ENCODE measurements at places on chromosomes 12 and 14. TPM values are rescaled to one million over a fixed set of nuclear protein-coding genes. Genes with fewer than 3 reads are reported as not detected.

Gene APOF
- not detected for total RNA-seq

Gene TCTN2
- 6.3 TPM for total RNA-seq

Gene FLRT2
- 82.5 TPM for total RNA-seq

Gene ITFG2
- total RNA-seq = 30.1 TPM

Gene TPCN1
- total RNA-seq = 80.4 TPM

- no peak for DNase-seq
Measured at GRCh38 chr12:43131301-43131700, 420.7 kb downstream of the ADAMTS20 start.

- DNase-seq = no peak
Measured at GRCh38 chr14:22334627-22335026, 254.4 kb downstream of the DAD1 start.

GRCh38 chr12:104712477-104712876 lies 245.6 kb downstream of the SLC41A2 start:
- no peak for DNase-seq

- DNase-seq = no peak
Measured at GRCh38 chr14:65019944-65020566, 33.4 kb downstream of the FNTB start.

- no peak for DNase-seq
Measured at GRCh38 chr14:77390188-77390587, 13.0 kb downstream of the SAMD15 start.

GRCh38 chr12:69095765-69096477 lies 143.4 kb upstream of the CPSF6 start:
- no peak for DNase-seq

DNA sequence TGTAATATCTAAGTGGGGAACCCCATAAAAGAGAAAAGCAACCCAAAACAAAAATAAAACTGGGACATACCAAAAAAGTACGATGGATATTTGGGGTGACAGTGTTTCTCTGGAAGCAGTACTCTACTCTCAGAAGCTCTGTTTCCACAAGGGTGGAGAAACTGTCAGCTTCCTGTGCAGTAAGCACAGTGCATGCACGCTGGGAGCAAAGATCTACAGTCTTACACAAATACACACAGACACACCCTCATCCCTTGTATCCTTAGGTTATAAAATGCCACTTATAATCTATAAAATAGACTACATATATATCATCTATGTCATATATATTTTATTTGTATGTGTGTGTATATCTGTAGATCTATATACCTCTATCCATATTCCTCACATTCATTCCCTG lies 225.8 kb upstream of the SOX5 start:
- DNase-seq = no peak

DNA sequence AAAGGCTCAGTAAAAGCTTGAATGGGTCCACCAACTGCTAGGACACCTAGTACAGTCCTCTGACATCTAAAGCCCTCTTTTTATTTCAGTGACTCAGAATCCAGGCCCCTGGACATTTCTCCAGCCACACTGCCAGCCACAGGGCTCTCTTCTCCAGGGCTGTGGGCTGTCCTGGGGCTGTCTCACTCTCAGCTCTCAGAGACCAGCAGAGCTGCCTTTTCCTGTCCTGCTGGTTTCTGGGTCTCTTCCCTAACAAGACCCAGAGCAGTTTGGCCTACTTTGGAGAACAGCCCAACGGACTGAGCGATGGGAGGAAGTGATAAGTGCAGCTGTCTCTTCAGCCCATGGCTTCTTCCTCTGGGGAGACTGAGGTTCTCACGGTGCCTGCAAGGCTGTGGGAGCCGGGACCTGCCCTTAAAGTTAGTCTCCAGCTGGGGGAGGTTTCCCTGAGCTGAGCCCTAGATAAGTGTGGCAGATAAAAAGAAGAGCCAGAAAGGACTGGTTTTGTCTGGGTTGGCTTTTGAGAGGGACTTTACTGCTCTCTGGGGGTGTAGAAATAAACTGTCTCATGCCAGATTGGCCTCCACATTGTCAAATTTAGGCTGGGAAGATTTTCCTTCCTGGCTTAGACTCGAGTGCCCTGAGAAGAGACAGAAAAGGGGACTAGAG lies 979.8 kb downstream of the VRK1 start:
- DNase-seq = no peak

DNA sequence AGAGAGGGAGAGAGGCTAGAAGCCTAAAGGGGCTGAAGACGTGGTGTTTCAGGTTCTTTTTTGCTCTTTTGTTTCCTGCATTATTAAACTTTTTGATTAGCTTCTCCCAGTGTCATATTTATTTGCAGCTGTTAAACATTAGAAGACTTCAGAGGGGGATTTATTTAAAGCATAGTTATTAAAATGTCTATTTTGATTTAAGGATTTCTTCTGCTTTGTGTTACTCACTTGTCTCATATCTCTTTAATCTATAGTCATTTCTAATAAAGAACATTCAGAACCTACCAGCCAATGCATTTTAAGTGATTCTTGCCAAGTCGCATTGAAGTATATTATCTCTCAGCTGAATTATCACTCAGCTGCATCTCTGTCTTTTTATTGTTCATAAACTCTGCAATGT lies 152.0 kb upstream of the DYRK2 start:
- DNase-seq = no peak

GRCh38 chr14:53231171-53231570 lies 78.0 kb upstream of the DDHD1 start:
- DNase-seq = no peak

GRCh38 chr12:46659032-46659650 lies 166.7 kb downstream of the SLC38A4 start:
- no peak for DNase-seq

DNA sequence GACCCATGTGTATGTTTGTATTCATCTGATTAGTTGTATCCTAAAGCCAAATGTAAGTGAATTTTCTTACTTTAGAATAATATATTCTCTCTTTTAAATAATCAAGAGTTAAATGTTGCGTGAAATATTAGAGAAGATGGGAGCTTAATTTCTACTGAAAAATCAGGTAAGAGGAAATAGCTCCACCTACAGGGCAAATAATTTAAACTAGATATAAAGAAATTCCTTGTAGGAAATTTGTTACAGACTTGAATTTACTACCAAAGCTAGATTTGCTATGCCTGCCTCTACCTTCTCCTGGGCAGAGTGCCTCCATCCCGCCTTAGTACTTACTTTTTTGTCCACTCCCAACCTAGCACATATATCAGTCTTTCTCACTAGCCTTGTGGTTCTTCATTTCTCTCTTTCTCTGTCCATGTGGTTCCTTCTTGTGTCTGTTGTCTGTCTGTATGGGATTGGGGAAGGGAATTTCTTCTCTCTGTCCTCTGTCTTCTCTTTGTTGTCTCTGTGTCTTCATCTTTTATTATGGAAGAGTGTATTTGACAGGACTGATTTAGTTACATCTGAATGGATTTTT lies 44.7 kb downstream of the PALS1 start:
- no peak for DNase-seq

DNA sequence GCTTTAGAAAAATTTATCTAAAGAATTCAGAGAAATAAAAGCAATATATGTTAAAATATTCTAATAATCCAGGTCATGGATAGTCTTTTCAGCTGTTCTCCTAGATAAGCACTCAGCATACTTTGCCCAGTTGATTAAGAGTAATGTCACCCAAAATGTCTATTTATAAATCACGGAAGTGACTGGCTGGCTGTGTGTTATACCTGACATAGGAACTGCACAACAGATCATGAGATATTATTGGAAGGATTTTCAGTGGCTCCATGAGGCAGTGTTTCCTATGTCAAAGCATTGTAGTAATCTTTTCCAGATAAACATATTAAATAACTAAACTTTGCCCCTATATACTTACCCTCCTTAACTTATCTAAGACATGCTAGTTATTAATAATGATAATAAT lies 128.8 kb downstream of the ITPR2 start:
- DNase-seq = no peak

- no peak for DNase-seq
Measured at GRCh38 chr14:57161583-57162234, 107.0 kb downstream of the EXOC5 start.

DNA sequence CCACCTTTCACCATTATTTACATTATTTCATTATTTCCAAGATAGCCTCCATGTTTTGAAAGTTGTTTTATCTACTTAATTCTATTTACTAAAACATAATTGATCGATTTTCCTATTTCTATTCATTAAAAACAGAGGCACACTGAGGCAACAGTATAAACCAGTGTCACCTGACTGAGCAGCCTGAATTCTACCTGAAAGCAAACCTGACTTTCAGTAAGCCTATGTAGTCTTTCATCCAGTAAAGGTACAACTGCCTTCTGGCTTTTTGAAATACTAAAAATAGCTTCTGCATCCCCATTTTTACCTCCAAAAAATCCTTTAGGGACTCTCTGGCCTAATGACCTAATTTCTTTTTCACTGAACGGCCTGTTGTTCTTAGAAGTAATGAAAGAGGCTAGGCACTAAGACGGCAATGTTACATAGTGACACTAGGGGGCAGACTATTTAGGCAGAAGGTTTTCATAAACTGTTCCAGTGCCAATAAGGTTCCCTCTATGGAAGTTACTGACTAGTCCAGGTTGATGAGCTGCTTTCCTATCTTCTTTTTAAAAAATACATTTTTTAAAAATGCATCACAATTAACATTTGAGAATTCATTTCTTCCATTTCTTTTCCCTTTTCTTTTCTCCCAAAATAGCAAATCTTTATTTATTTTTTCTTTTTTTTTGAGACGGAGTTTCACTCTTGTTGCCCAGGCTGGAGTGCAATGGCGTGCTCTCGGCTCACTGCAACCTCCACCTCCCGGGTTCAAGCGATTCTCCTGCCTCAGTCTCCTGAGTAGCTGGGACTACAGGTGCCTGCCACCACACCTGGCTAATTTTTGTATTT lies 17.5 kb downstream of the ANAPC5 start:
- no peak for DNase-seq

GRCh38 chr12:93621986-93622385 lies 49.5 kb downstream of the SOCS2 start:
- no peak for DNase-seq

GRCh38 chr12:98373025-98373554 lies 142.3 kb upstream of the TMPO start:
- no peak for DNase-seq

DNA sequence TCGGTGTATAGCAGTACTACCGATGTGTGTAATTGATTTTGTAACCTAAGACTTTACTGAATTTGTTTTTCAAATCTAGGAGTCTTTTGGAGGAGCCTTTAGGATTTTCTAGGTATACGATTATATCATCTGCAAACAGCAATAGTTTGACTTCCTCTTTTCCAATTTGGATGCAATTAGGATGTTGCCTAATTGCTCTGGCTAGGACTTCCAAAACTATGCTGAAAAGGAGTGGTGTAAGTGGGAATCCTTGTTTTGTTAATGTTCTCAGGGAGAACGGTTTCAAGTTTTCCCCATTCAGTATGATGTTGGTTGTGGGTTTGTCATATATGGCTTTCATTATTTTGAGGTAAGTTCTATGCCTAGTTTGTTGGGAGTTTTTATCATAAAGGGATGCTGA lies 171.6 kb upstream of the PDE3A start:
- no peak for DNase-seq

- peak; percentile 28 for DNase-seq
Measured at GRCh38 chr14:26597071-26597588, 703 bp downstream of the NOVA1 start.

DNA sequence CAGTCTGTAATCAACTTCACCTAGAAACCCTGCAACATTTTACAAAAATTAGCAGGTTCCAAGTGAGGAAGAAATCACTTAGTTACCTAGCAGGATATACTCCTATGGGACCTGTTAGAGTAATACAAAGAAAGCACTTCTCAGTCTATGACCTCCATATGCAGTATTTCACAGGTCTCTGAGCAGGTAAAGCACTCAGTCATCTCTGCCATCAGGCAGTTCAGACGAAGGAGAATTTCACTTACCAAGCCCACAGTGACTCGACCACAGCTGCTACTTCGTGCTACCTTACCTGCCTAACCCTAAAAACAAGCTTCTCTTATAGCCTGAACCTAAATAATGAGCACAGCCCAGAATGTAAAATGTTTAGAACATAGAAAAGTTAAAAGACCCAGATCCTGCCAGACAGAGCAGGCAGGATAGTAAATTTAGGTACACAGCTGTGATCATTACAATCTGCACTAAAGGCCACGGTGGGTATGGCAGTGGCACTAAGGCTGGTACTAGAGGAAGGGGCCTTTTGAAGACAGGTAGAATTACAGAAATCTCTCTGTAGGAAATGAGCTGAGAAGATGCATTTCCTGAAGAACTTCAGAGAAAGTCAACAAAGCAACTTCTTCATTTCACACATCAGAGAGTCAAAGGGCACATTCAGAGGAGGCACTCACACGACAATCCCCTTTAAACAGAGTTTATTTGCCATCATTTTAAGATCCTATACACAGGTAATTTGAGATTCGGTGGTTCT lies 35.7 kb downstream of the DCAF5 start:
- DNase-seq = no peak

DNA sequence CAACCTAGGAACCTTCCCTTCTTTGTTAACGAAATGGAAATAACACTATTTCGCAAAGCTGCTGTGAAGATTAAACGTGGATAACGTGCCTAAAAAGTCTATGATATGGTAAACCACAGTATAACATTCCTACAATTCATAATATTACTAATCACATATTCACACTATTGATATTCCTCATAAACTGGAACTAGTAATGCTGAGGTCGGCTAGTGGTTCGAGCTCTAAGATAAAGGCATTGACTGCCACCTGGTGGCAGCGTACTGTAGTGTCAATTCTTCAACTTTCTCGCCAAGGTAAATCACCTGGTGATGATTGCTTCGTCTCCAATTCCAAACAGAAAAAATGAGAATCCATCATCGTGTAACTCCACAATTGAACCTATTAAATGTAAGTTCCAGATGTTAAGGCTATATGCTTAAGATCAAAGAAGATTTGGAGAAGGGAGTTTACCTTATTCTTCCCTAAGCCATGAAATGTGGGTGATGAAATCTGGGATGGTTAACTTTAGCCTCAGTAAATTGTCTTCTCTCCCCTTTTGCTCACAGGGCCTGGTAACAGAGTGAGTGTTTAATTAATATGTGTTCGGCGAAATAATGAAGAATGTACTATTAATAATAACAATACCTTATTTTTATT lies 197.5 kb upstream of the TMEM132C start:
- no peak for DNase-seq

DNA sequence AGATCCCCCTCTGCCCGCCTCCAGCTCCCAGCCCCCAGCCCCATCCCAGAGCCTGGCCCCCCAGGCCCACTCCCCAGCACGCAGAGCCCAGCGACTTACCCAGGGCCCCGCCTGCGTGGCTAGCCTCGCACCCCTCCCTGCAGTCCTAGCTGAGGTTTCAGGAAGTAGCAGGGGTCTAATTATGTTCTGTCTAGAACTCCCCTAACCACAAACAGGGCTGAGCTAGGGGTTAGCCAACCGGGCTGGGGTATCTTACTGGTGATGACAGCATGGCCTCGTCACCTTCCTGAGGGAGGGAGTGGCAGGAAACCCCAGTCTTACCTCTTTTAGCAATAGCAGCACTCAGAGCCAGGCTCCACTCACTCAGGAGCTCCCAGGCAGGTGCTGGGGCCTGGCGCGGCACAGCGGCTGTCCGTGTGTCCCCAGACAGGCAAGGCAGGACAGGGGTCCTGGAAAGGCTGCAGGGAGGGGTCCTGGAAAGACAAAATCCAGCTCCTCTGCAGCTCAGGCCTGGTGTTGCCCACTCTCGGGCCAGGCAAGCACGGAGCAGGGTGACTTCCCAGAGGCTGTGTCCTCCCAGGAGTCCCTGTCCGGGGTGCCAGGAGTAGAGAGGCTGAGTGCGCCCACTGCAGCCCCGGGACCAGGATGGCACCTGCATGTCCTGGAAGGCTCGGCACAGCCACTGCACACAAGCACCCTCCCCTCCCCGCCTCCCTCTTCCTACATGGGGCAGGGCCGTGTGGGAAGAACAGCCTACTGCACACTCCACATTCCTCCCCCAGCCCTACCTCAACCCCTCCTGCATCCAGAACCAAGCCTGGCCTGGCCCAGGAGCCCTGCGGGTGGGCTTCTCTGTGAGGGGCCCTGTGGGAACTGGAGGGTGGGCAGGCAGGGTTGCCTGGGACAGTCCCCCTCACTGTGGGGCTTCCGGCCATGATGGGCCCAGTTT lies at the start of gene GPR132:
GPR132 (minus strand) TSS at position 151 of the 949 bp plus-strand sequence. CDS start 10,010 bp downstream, outside the sequence.
- DNase-seq = peak; percentile 56
